ENCODE measurements at places on chromosomes 5 and 9.

- no peak for DNase-seq
These were observed 52.7 kb upstream of the NR5A1 start for GRCh38 chr9:124559871-124560270.

- peak; percentile 37 for DNase-seq
These were observed 453.5 kb downstream of the RAB3C start for GRCh38 chr5:59036274-59036961.

GRCh38 chr5:150317048-150318003 lies 14.6 kb upstream of the ARSI start:
- no peak for DNase-seq

- no peak for DNase-seq
These were observed 40.5 kb upstream of the PJA2 start for GRCh38 chr5:109450129-109450877.

GRCh38 chr5:174065528-174066197 lies 20.2 kb downstream of the NSG2 start:
- DNase-seq: no peak

DNA sequence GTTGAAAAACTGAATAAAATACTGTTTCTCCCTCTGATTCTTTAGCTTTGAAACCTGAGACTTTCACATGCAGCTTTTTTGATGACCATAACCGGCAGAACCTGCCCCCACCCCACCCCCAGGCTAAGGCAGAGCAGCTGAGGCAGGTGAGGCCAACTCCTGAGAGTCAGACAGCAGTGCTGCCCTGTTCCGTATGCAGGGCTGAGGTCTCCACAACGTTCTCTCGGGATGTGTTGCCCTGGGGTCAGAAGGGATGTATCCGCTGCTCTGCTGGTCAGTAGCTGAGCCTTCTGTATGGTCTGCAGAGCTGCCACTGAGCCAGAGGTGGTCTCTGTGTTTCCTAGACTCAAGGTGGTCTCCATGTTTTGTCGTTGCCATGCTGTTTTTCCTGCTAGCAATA lies 190.5 kb downstream of the AOPEP start:
- DNase-seq: no peak

GRCh38 chr9:73180403-73180802 lies 28.7 kb downstream of the ANXA1 start:
- no peak for DNase-seq

DNA sequence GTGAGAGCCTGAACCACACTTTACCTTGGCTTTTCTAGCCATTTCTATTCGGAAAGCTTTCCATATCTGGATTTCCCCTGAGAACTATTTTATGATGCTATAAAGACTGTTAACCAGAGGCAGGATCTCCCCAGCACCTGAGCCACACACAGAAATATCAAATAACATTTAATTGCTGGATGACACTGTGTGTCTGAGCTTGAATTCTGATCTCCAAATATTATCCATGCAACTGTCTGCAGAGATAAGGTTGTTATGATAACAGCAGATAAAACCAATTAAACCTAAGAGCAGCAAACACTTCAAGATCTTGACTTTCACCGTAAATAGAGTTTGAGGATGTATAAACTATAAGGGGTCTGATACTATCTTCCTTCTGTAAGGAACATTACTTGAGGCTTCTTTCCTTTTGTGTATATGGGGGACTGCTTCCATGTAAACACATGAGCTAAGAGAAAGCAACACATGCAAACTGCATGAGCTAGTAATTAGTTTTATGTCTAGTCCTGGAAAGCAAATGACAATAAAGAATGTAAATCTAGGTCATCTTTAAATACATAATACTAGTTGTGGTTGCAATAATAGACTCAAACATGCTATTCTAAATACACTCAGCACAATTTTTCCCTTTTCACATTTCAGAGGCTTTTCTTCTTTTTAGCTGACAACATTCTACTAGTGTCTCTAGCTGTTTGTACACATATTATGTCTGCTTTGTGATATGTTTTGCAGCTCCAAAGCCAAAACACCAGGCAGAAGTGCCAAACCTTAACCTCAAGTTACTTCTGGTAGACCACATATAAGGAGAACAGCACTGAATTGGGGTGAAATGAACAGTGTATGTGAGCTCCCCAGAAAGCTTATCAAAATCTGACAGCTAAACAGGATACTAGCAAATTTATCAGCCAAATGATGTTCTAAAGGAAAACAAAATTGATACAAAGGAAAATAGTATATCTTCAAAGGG lies 136.5 kb downstream of the EFNA5 start:
- DNase-seq: no peak

GRCh38 chr5:175800656-175801081 lies 70.7 kb upstream of the CPLX2 start:
- DNase-seq: no peak

DNA sequence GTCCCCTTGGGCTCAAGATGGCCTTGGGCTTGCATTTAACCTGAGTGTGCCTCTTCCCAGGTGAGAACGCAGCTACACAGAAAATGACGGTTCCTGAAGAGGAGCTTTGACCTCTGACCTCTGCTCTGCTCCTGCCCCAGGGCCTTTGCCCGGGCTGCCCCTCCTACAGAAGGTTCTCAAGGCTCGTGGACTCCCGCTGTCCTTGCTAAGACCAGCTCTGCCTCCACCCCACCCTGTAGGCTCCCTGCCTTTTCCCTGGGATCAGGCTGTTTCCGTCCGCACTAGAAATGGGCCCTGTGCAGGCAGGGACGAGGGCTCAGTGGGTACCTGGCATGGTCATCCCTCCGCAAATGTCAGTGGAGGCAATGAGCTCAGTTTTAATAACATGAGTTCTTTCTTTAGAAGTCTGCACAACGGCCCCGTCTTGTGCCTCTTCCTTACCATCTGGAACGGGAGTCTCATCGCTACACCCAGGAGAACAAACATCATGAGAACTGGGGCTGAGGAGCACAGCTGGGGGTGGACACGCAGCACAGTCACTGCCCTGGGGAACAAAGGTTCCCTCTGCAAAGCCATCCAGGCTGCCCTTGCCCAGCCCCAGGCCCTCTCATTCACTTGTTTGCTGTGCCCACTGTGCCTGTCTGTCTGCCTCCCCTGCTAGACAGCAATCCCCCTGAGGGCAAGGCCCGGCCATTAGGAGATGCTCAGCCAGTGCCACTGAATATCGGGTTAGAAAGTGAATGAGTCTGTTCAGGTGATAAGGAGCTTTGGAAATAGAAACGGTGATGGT lies 26.7 kb upstream of the LPCAT1 start:
- no peak for DNase-seq

All from HuH-7.5 (cell line).